CD4-positive, alpha-beta T cell (primary cell): ENCODE measurements at places on chromosomes 6 and 20. TPM values are rescaled to one million over a fixed set of nuclear protein-coding genes. Genes with fewer than 3 reads are reported as not detected.

Gene GSTA4
- total RNA-seq = not detected

Gene NUP43
- 14.5 TPM for total RNA-seq

Gene SS18L1
- total RNA-seq = 12.8 TPM

Gene IL17F
- total RNA-seq = not detected

Gene PPIL6
- total RNA-seq = 0.84 TPM

Gene VWA7
- total RNA-seq = 1.7 TPM

Gene CLVS2
- total RNA-seq = not detected

Gene EYA4
- total RNA-seq = not detected

Gene MLN
- total RNA-seq = not detected

Gene SLC17A4
- total RNA-seq = not detected

DNA sequence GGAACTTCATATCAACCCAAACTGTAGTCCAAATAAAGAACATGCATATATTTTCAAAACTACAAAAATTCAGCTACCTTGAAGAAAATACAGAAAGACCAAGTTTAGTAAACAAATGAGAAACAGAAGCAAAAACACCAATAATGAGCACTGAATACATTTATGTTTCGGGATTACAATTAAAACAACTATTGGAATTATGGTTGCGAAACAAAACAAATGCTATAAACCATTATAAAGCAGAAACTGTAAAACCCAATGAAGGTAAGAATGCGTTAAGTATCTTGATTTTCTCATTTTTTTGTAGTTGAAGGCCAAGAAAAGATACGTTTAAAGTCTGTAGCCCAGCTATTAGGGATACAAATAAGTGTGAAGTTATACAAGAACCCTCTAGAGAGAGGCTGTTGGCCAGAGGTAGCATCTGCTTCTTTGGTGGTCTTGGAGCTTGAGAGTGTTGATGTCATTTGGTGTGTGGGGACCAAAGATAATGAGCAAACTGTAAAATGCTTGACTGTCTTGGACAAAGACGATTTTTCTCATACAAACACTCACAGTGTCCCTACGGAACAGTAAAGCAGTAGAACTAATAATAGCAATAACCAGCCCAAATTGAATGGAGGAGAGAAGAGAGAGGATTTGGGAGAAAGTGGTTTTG is 111.5 kb downstream of the PRND start:
- no peak for DNase-seq

DNA sequence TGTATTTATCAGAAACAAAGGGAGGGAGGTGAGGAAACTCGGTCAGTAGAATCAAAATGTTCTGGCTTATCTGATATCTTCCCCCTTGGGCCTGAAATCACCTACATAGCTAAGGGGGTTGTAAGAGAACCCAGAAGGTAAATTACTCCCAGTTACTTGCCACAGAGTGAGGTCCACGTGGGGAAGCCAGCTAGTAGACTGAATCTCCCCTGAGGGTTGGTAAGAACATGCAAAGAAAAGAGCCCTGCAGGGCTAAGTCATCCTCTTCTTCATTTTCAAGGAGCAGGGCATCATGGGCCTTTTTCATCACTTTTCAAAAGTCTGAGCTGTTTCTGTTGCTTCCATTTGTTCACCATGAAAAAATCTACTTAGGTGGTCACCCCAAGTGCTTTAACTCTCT is 115.4 kb downstream of the QRSL1 start:
- DNase-seq = no peak

DNA sequence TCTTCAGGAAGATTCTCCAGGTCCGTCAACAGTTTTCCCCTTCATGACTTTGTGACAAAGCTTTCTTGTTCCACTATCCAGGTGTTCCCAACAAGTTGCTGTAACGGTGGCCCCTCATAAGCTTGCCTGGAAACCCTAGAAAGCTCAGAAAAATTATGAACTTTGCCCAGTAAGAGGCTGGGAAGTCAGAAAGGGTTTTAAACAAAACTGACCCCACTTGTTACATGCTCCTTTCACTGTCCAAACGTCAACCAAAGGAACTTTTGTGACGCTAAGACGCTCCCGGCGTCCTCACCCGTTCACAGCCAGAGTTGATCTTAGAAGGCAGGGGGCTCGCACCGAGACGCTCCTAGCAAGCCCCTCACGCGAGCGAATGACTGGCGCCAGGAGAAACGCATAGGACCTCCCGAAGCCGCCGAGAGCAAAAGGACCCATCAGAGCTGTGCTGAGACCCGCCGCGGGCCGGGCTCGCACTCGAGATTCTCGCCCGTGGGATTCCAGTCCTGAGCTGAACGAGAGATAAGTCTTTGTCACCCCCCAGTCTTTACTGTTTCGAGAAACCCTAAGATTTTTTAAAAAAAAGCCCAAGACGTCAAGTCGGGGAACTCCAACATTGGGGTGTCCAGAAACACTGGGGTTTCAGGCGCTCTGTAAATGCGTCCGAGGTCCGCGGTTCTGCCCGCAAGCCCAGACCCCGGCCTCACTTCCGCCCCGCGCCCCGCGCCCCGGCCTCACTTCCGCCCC is 544 bp upstream of the ACAT2 start:
- DNase-seq = no peak

- DNase-seq = no peak
These were observed 23.2 kb upstream of the SLC22A23 start for GRCh38 chr6:3480009-3480408.

- no peak for DNase-seq
These were observed 31.3 kb upstream of the ZFAND3 start for GRCh38 chr6:37788259-37788658.

GRCh38 chr20:44455126-44455525 is 20.5 kb upstream of the TTPAL start:
- no peak for DNase-seq

DNA sequence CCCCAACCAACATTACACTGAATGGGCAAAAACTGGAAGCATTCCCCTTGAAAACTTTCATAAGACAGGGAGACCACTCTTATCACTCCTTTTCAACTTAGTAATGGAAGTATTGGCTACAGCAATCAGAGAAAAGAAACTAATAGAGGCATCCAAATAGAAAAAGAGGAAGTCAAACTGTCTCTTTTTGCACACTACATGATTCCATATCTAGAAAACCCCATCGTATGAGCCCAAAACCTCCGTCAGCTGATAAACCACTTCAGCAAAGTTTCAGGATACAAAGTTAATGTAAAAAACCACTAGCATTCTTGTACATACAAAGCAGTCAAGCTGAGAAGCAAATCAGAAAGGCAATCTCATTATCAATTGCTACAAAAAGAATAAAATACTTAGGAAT is 580.4 kb upstream of the PTCHD4 start:
- no peak for DNase-seq

DNA sequence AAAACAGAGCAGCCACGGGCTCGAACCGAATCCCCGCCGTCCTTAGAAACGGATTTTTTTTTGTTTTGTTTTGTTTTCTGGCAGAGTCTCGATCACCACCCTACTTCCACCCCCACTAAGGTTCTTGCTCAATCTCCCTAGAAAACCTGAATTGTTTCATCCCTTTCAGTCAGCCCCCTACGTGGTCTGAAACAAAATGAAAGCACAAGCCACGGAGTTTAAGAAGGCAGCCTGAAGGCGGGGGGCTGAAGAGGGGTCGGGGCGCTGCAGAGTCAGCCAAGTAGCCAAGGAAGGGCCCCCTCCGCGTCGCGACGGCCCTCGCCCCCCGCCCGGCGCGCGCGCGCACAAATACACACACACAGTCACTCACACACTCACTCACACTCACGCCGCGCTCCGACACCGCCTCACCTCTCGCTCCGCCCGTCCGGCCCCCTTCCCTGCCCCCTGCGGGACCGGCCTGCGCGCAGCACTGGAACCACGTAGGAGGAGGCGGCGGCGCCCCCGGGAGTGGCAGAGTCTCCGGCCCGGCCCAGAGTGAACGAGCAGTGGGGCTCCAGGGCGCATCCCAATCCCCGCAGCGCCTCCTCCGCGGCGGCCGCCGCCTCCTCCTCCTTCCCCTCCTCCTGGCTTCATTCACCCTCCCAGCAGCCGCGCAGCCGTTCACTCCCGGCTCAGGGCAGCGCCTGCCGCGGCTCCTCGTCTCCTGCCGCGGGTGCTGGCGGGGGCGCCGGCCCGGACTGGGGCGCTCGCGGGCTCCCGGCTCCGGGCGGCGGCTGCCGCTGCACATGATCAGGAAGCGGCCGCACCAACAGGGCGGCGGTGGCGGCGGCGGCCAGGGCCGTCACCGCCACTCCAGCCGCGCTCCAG is 1.4 kb downstream of the ATXN1 start:
- peak; percentile 71 for DNase-seq

- no peak for DNase-seq
These were observed 59.6 kb upstream of the EIF2S2 start for GRCh38 chr20:34171640-34172039.

- DNase-seq = no peak
These were observed 29.5 kb downstream of the SLCO4A1 start for GRCh38 chr20:62671765-62672164.

DNA sequence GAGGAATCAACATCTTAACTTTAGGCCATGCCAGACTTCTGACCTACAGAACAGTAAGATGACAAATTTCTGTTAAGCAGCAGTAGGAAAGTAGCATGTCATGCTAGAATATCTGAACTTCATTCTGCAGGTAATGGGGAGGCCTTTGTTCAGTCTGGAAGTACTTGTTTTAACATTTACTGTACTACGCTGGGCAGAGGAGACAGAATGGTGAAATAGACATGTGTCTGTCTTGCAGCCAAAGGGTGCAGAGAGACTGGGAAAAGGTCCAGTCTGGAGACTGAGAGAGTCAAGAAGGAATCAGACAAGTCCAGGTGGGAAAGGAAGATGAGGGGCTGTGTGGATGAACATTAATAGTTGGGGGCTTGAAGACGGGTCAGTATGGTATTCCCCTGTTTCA is 17.5 kb upstream of the ZBTB2 start:
- DNase-seq = no peak

- DNase-seq = no peak
These were observed 44.0 kb upstream of the PIM1 start for GRCh38 chr6:37125774-37126492.

DNA sequence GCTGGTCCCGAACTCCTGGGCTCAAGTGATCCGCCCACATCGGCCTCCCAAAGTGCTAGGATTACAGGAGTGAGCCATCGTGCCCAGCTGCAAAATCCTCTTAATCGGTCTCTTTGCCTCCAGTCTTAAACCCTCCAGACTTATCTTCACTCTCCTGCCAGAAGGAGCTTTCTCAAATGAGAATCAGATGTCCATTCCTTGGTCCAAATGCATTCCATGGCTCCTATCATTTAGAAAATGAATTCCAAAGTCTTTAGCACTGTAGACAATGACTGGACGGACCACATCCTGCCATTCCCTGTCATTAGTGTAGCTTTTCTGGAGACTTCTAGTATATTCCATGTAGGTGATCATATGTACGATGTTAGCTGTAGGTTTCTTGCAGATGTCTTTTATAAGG is 141.9 kb downstream of the ID4 start:
- DNase-seq = no peak

DNA sequence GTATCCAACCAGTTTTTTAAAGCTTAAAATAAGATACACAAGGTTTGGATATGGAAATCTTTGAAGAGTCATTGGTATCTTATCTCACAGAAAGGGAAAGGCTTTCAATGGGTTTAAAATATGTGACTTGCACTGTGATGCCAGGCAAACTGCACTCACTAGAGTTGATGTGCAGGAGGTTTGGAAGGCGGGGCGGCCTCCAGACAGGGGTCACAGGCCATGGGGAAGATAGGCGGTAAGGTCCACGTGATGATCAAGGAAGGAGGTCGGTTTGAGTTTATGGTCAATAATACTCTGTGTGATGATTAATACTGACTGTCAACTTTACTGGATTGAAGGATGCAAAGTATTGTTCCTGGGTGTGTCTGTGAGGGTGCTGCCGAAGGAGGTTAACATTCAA is 9.5 kb upstream of the RAMACL start:
- no peak for DNase-seq

DNA sequence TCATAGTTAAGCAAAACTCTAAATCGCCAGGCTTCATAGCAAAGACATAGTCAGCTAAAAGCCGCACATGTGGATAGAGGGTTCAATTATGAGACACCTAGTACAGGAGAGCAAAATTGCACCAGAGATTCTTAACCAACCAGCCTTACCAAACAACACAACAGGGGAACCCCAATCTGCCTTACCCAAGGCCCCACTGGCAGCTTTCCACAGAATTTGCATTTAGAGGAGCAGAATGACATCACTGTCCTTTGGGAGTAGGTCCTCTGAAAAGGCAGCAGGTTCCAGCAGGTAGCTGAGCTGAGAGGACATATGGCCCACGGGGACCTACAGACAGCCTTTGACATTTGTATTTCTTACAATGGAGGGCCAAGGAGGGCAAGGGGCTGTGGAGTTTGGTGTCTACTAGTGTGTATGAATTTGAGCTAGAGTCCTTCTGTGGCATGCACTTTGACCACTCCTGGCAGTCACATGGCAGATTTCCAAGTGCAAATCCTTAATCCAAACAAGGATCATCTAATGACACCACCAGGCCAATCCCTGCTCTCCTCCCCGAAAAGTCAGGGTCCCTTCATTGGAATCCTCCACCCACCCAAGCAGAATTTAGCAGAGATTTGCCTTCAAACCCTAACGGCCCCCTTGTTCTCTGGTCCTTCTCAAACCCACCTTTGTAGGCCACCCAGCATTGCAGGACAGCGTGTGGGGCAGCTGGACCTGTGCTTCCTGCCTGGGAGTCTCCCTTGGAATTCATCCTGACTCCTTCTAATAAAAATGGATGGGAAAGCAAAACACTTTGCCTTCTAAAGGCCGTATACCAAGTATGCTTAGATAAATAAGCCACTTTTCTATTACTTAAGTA is 171.2 kb upstream of the SUPT3H start:
- DNase-seq = no peak

GRCh38 chr6:53735896-53736295 is 58.9 kb upstream of the LRRC1 start:
- no peak for DNase-seq

DNA sequence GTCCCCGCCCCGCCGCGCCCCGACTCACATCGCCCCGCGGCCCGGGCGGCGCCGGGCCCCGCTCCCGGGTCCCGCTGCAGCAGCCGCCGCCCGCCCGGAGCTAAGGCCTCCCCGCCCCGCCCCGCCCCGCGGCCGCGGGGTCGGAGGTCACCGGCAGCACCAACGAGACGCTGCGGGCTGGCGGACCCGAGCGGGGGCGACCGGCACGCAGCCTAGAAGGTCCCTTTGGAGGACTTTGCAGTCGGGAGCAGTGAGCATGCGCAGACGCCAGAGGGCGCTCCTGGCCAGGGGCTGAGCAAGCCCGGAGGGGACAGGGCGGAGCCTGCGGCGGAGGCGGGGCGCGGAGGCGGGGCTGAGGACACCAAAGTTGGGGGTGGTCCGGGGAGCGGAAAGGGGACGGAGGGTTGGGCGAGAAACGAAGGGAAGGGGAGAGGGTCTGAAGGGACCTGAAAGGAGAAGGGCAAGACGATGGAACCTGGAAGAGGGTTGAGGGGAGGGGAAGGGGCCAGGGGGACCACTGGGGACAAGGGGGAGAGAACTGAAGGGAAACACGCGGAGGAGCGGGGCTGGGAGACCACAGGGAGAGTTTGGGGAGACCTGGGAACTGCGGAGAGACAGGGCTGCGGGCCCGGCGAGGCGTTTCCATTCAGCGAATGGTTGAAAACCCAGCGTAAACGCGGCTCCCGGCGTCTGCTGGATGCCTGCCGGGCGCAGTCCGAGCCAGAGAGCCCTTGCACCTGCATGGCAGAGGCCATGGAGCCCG is at the start of gene FRS3:
TSS of gene FRS3 (minus strand) at position 113 of the 763 bp plus-strand sequence. CDS start 2,913 bp downstream, outside the sequence.
- peak; percentile 99 for DNase-seq
